ENCODE measurements at places on chromosomes 1 and 21. TPM values are rescaled to one million over a fixed set of nuclear protein-coding genes. Genes with fewer than 3 reads are reported as not detected.

- no peak for DNase-seq
Observed at GRCh38 chr1:76769911-76770310, 97.4 kb upstream of the ST6GALNAC5 start.

- DNase-seq: no peak
Observed at GRCh38 chr21:25721987-25722386, 12.7 kb downstream of the ATP5PF start.

ANKRD13C gene
- total RNA-seq: 25.6 TPM

DNA sequence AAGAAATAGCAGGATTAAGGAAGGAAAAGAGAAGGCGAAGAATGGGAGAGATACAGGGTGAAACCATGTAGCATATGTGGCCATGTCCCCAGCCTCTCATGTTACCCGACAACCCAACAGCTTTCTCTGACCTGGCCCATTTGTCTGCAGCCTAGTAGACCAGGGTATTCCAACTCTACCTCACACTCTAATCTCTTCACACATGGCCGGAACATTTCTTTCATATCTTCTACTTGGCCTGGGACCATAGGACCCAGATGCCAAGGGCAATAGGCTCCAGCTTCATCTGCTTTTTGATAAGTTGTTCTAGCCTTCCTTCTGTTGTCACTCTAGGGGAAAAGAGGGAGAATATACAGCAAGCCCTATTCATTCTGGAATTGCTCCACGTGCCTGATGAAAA, 95.0 kb upstream of the DPT start:
- no peak for DNase-seq

TMEM269 gene
- total RNA-seq: 0.13 TPM

GRCh38 chr21:36518883-36519492, 39.1 kb upstream of the CLDN14 start:
- DNase-seq: no peak

DNA sequence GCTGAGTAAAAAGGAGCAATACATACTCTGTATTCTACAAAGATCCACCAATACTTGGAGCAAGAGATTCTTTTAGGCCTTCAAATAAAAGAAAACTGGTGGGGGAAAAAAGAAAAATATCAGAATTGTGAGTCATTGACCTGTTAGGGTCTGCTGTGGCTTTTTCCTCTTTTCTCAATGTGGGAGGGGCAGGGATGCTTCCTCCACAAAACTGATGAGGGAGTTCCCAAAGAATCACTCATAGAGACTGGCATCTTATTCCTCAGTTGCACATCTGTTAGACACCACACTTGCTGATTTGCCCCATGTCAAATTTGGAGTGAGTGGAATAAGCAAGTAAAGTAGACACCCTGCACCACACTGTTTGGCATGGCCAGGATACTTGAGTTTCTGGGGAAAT, 16.6 kb downstream of the C1orf141 start:
- DNase-seq: no peak

DNA sequence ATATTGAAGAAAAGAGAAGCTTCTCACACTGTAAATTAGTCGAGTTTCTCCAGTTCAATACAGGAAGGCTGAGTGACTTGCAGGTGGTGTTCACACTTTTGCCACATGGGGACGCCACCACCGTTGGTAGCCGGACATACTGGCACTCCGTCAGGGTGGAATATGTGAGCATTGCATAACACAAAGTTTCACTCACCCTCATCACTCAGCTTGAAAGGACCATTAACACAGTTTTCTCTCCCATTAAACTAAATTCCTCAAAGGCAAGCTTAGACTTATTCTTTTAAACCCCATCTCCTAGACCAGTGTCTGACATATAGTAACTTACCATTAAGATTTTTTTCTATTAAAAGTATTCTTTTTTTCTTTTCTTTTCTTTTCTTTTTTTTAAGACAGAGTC, 105.3 kb upstream of the SERBP1 start:
- peak; percentile 92 for DNase-seq

DNA sequence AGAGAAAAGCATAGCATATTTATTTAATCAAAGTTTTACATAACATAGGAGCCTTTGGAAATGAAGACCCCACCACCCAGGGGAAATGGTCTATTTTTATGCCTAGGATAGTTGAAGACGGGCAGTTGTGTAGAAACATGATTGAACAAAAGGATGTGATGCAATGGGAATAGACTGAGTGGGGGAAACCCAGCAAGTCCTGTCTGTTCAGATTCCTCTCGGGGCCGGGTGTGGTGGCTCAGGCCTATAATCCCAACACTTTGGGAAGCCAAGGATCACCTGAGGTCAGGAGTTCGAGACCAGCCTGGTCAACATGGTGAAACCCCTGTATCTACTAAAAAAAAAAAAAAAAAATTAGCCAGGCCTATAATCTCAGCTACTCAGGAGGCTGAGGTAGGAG, 298.3 kb downstream of the MATN1 start:
- DNase-seq: no peak

GRCh38 chr1:81327743-81328142, 473.0 kb upstream of the ADGRL2 start:
- no peak for DNase-seq

CNR2 gene
- total RNA-seq: 0.15 TPM

KRTAP21-2 gene
- not detected for total RNA-seq

- no peak for DNase-seq
Observed at GRCh38 chr1:119327094-119327449, 41.5 kb upstream of the HAO2 start.

ST6GALNAC5 gene
- total RNA-seq: 9.8 TPM

- no peak for DNase-seq
Observed at GRCh38 chr1:84668185-84668584, 22.1 kb downstream of the SSX2IP start.

DNA sequence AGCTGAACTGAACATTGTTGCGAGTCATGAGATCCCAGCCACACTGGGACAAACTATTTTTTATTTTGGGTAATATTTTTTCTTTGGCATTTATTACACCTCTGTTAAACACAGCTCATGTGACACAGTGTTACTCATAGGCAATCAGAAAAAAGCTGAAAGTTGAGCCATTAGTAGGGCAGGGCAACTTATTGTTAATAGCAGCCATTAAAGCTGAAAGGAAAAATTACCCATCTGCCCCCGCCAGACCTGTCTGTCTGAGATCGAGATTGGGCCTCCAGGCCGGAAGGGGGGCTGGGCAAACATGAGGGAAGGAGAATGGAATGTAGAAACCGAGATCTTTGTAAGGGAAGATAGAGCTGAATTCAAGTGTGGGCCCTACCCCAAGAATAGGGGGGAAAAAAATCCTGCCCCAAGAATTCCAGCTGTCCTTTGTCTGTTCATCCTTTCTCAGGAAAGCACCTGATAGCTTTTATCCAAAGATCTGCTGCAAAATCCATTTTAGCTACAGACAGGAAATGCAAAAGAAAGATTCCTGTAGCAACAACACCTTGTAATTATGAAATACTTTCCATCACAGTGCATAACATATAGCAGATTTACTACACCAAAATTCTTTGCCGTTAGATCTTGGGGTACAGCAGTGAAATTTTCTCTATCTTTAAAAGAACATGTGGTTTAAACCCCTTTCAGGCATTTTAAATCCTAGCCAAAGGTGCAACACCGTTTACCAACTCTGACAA, 212.8 kb downstream of the PBX1 start:
- peak; percentile 56 for DNase-seq

OR2T29 gene
- total RNA-seq: not detected

DNA sequence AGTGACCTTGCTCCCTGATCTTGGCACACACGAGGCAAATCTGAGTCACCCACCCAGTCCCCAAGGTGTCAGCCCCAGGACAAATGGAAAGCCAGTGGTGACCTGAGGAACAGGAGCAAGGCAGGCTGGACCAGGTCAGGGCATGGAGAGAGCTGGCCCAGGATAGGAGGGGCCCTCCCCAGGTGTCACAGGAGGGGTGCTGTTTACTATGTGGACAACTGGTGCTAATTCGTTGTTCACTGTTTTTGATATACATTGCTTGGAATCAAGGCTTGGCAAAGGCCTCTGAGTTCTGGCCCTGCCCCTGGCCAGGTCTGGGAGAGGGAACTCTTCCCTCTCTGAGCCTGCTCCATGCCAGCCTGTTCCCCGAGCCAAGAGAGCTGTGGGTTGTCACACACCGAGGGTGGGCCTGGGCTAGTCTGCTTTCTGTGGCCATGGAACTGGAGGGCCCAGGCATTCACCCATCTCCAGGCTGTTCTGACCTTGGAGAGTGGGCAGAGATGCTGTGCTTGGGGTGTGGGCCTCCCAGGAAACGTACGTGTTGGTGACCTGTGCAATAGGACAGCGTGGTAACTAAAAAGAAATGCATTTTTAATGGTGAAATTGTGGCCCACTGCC, 41.8 kb downstream of the CRYAA start:
- DNase-seq: peak; percentile 48

- DNase-seq: no peak
Observed at GRCh38 chr1:13697738-13698137, 2.2 kb upstream of the PRDM2 start.

DNA sequence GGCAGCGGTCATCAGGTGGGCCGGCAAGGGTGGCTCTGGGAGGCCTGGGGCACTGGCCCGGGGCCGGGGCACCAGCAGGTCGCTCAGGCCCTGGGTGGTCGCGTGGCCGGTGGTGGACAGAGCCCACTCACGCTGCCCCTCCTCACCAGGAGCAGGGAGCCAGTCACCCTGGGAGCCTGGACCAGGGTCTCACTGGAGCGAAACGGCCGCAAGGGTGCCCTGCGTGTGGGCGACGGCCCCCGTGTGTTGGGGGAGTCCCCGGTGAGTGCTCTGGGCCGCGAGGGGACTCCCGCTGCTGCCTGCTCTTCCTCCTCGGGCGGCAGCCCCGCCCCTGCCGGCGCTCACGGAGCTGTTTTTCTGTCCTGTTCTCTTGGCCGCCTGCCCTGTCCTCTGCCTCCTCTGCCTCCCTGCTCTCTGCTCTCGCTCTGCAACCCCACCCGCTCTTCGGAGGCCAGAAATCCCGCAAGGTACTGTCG, 23.5 kb downstream of the RNF223 start:
- no peak for DNase-seq

All from aorta (tissue), 5 donors.